Liver (tissue), 10 donors: ENCODE measurements at places on chromosomes 7 and 10. TPM values are rescaled to one million over a fixed set of nuclear protein-coding genes. Genes with fewer than 3 reads are reported as not detected.

DNA sequence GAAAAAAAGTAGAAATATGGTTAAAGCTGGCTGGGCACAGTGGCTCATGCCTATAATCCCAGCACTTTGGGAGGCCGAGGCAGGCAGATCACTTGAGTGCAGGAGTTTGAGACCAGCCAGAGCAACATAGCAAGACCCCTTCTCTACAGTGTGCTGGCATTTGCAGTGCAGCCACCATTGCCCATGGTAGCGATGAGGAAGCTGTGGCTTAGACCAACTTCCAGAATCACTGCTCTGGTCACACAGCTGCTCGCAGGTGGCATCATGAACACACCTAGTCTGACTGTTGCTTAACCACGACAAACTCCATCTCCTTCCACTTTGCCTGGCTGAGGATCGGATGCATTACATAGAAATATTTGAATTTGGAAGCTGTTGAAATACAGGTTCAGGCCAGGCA is 137.1 kb downstream of the CUX1 start:
- no peak for DNase-seq

- no peak for DNase-seq
Measured at GRCh38 chr7:132206594-132206993, 369.7 kb downstream of the PLXNA4 start.

- DNase-seq: no peak
Measured at GRCh38 chr7:30682212-30683083, at the start of gene CRHR2. TSS of gene CRHR2 (minus strand) at chr7:30682456. CDS start at chr7:30682280, 176 bp downstream.

DNA sequence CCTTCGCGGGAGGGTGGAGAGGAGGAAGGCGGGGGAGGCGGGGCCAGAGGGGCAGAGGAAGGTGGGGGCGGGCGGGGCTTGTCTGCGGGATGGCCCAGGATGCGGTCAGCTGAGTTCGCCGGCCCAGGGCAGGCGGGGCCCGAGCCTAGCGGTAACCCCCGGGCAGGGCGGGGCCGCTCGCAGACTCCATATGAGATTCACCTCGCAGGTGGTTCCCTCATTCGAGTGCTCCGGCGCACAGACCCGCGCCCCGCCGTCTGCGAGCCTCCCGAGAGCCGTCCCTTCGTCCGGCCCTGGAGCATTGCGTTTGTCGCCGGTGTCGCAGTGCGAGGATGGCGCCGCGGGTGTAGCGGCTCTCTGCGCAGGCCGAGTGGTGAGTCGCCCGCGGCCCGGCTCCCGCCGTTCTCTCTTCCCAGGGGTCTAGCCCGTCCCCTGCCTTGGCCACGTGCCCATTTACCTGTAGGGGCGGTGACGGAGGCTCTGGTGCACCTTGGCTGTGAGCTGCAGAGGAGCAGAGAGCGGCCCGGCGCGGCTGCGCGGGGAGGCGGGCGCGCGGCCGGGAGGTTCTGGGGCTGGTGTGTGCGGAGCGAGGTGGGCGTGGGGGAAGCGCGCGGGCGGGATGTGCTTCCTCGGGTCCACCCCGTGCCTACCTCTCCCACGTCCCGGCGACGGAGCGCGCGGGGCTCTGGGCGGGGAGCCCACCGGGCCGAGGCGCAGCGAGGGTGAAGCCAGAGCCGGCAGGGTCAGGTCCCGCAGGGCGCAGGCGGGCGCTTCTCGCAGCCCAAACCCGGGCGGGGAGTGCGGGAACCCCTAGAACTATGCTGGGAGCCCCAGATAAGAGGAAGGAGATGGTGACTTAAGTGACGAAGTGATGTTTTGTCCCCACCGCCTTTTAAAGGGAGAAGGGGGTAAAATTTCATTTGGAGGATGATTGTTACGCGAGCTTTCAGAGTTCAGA is at the start of gene UPP1:
UPP1 (plus strand) TSS at position 220 of the 958 bp plus-strand sequence. CDS start 5,519 bp downstream, outside the sequence.
- peak; percentile 83 for DNase-seq

GRCh38 chr7:31926991-31927584 is 143.1 kb downstream of the PDE1C start:
- DNase-seq: no peak

The CHN2 gene
- 25.4 TPM for total RNA-seq
